ENCODE measurements at places on chromosomes 3 and 15.
A peak's percentile ranks its signal among the peaks of the same experiment; 100 is the strongest.

- DNase-seq, result no peak
Measured at GRCh38 chr15:66129586-66129985, 124.0 kb downstream of the MEGF11 start.

- no peak for DNase-seq
Measured at GRCh38 chr3:171456765-171457606, 3.2 kb downstream of the TNIK start.

- peak; percentile 50 for DNase-seq
Measured at GRCh38 chr15:60423537-60423936, 25.8 kb upstream of the ANXA2 start.

DNA sequence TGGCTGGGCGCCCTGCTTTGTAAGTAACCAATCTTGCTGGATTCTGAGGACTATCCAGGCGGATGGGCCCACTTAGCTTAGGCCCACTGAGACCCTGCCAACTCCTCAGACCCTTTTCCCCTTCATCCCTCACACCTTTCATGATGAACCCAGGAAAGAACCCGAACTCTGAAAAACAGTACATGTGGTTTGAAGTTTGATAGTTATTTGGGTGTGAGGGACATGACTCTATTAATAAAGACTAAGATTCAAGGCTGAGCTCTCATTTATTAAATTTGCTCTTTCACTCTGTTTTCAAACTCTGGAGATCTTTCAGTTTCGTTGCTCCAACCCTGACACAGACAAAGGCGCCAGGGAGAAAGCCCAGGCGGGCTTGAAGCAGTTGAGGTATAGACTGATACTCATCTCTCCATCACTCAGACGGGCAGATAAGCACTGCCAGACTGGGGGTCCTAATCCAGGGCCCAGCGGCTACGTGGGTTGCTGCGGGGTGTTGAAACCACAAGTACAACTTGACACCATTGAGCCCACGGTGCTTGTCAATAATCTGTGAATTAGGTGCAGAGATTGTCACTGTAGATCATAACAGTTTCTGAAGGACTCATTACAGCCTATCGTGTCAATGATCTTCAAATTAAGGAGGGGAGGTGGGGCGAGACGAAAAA is 7.2 kb upstream of the SOX2 start:
- DNase-seq, result no peak

DNA sequence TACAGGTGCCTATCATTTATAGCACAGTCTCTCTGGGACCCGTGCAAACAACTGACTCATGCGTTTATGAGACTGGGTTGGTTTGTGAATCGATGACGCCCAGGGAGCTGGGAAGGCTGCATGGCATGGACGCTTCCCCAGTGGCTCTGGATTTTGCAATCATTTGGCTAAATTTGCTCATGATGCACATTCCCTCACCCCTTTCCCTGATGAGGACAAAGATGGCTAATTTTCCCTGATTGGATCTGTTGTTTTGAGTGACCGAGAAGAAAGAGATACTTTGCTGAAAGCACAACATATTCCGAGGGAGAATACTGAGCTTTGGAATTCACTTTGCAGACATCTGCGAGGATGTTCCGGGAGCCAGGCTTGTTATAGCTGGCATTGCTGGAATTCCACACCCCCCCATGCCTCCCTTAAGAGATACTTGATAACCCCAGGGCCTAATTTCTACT is 51.1 kb downstream of the CGNL1 start:
- no peak for DNase-seq

DNA sequence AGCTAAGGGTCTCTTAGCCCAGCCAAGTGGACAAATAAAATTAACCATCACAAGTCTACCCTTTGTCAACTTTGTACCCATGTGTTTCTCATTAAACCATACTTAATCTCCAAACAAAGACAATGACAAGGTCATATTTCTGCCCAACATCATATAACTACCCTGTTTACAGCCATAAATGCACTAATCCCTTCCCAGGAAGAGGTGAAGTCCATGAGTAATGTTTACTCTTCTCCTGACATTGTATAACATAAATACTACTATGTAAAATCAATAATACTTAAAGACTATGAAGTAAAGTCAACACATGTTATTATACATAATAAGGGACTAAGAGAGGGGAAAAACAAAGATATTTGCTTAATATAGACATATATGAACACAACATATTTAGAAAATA is 38.5 kb upstream of the FAN1 start:
- no peak for DNase-seq

DNA sequence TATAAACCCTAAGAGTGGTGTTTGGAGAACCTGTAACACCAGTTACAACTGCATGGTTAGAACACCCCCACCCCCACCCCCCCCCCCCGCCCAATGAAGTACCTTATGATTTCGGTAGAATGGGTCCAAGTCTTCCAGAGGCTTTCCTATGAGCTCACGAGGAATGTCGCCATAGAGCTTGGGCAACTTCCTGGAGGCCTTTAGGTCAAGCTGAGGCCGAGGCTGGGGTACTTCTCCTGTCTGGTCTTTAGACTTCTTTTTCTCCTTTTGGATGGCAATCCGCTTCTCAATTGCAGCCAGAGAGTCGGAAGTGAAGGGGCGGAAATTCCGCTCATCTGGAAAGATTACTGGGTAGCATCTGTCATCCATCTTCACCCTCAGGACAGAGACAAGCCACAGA is 101.8 kb downstream of the SCN11A start:
- DNase-seq, result no peak

GRCh38 chr3:130669740-130670139 is 76.9 kb downstream of the PIK3R4 start:
- DNase-seq, result no peak

DNA sequence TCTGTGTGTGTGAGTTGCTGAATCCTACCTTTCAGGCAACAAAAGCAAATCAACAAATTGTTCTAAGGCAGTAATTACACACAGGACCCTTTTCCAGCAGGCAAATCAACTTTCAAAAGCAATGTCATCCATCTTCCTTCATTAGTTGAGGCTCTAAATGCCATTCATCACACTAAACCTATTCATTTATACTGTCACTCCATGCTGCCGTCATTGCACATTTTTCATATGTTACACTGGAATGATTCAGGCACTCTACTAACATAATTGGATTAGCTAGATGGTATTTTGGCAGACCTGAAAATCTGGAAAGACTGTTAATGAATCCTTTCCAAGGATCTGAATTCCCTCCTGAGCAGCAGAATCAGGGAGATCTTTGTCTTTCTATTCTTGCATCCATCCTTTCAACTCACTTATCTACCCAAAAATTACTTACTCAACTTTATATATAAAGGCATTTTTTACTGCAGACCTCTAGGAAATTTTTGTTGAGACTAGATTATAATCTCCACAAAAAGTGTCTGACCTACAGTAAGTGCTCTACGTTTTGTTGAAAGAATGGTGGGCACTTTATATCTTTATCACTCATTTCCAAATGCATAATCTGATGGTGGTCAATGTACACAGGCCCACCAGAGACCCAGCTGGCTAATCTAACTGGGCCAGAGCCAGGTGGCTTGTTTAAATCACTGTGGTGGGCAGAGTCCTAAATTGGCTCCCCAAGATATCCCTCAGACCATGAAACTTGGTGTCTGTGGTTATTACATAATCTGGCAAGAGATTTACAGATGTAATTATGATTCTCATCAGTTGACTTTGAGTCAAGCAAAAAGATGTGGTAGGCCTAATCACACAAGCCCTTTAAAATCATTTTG is 25.0 kb downstream of the MIX23 start:
- DNase-seq, result no peak

GRCh38 chr15:31367730-31368344 is 41.2 kb downstream of the KLF13 start:
- DNase-seq, result no peak

GRCh38 chr15:72184165-72184811 is 13.3 kb downstream of the GRAMD2A start:
- DNase-seq, result no peak

GRCh38 chr15:45943240-45943639 is 308.4 kb downstream of the SQOR start:
- no peak for DNase-seq

GRCh38 chr15:98547741-98548138 is 100.6 kb upstream of the IGF1R start:
- DNase-seq, result no peak

- no peak for DNase-seq
Measured at GRCh38 chr3:190323246-190323626, 990 bp upstream of the CLDN1 start.

GRCh38 chr3:154421083-154421482 is 8.9 kb downstream of the GPR149 start:
- no peak for DNase-seq

GRCh38 chr15:66221126-66221525 is 32.4 kb downstream of the MEGF11 start:
- no peak for DNase-seq

GRCh38 chr3:96959901-96960641 is 145.7 kb downstream of the EPHA6 start:
- DNase-seq, result no peak

GRCh38 chr15:40911141-40911540 is 16.9 kb downstream of the VPS18 start:
- no peak for DNase-seq

DNA sequence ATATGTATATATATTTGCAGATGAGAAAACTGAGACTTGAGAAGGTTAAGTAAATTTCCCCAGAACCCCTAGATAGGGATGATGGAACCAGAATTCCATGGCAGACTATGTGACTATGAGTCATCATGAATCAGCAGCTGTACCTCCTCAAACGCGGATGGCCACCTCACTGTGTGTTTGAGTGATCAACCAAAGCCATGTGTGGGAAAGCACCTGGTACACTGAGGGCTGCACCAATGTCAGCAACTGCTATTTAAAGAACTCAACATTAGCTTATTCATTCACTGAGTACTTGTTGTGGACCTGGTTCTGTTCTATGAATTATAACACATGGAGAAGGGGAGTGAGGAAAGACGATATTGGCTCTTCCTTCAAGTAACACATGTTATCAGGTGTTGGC is 377.0 kb downstream of the GAP43 start:
- DNase-seq, result peak; percentile 57

DNA sequence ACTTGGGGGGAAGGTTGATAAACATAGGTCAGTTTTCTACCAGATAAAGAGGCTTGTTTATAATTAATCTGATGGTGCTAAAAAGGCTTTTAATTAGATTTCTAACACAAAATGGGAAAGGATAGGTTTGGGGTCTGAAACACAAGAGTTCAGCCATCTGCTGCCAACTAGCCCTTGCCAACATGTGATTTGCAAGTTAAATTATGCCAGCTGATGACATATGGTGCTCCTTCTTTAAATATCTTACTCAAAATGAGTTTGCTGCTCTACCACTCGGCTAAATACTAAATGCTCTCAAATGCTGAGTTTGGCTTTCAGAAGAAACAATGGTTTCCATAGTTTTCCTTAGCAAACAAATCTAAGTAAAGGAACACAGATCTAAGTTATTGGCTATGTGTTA is 557.8 kb upstream of the CCDC54 start:
- DNase-seq, result no peak

DNA sequence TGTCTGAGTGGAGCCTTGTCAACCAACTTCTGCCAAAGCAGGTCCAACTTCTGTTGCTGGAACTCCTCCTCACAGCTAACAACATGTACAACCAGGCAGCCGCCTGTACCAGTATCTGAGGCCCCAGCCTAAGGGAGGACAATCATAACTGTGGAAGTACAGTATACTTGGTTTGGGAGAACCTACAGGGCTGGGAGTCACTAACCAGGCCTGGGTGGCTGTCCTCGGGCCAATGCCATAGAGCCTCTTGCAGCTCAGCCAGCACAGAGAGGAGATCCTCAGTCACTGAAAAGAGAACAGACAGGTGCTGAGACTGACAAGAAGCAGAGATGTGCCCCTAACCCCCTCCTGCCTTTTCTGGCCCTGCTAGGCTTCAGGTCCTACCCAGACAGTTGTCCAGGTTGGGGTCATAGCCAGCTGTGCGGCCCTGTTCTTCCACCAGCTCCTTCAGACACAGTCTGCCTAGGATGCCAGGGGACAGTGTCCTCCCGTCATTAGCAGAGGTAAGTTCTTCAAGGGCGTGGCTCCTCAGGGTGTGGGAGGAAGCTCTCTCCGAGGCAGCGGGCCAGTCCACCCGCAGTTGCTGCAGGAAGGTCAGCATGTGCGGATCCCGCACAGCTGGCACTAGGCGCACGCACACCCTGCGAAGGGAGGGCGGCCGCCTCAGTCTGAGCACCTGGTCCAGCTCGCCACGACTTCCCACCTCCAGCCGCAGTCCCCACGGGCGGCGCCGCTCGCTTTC is 980 bp downstream of the DALRD3 start:
- DNase-seq, result no peak

GRCh38 chr3:40230382-40230781 is 79.1 kb upstream of the EIF1B start:
- DNase-seq, result no peak

DNA sequence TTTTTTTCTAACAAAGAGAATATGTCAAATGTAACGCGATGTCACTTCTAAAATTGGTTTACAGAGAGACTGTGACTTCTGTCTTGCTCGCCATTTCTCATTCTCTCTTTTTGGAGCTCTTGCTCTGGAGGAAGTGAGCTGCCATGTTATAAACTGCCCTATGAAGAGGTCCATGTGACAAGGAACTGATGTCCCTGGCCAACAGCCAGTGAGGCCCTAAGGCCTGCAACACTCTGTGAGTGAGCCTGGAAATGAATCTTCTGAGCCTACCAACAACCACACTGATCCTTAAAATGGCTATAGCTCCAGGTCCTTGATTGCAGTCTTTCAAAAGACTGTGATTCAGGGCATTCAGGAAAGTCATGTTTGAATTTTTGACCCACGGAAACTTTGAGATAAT is 49.9 kb downstream of the NMD3 start:
- DNase-seq, result no peak
